ENCODE measurements at places on chromosomes 4 and X.

- DNase-seq: no peak
Observed at GRCh38 chrX:70973221-70973620, 42.3 kb upstream of the SLC7A3 start.

DNA sequence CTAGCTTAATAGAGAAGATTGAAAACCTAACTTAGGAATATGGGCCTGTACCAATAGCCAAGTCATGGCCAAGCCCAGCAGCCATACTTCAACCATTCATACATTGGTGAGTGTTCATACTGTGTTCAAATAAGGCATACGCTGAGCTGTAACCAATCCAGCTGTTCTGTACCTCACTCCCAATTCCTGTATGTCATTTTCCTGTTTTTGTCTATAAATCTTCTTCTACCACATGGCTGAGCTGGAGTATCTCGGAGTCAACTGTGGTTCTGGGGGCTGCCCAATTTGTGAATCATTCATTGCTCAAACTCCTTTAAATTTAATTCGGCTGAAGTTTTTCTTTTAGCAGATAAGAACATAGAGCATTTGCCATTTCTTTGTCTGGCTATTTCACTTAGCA, 195.3 kb upstream of the ANKRD50 start:
- DNase-seq: no peak

- no peak for DNase-seq
Observed at GRCh38 chr4:40244606-40245005, 47.8 kb downstream of the RHOH start.

GRCh38 chr4:145681956-145682355, 2.0 kb downstream of the C4orf51 start:
- no peak for DNase-seq

- DNase-seq: no peak
Observed at GRCh38 chrX:26783512-26784225, 567.7 kb downstream of the MAGEB5 start.

DNA sequence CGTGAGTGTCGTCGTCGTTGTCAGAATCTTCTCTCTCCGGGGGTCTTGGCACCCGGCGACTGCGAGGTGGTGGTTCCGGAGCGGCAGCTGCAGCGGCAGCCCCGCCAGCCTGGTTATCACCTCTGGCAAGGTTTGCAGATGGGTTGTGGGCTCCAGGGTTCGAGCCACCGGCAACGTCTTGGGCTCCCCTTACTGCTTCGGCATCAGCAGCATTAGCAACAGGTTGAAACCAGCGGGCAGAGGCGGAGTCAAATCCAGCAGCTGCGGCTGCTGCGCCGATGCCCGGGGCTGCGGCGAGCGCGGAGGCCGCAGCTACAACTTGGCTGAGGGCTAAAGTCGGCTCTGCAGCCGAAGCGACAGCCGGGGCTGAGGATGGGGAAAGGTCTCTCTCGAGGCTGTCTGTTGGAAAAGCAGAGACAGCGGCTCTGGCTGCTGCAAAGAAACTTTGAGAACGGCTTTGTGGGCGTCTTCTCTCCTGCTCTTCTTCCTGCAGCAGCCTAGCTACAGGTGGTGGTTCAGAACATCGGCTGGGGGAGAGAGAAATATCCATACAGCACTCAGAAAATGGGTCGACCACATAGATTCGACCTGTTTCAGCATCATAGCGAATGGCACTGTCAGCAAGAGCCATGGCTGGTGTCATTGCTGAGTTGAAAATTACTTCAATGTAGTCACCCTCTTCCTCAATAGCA, 3.6 kb downstream of the IRS4 start:
- no peak for DNase-seq

DNA sequence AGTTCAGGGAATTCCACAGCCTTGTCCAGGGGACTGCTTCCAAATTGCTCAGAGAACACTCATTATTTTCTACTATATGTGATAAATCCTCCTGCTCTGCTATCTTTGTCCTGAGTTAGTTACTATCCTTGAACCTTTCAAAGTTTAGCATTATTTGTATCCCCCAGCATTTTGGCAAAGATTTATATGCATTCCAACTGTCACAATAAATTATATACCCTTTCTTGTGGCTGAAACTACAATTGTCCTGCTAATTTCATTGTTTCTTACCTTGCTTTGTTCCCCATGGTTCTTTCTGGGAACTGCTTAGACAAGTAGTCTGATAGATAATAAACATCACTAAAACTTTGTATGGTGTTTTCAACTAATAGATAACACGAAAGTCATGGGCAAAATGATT, 40.5 kb downstream of the TECRL start:
- no peak for DNase-seq

DNA sequence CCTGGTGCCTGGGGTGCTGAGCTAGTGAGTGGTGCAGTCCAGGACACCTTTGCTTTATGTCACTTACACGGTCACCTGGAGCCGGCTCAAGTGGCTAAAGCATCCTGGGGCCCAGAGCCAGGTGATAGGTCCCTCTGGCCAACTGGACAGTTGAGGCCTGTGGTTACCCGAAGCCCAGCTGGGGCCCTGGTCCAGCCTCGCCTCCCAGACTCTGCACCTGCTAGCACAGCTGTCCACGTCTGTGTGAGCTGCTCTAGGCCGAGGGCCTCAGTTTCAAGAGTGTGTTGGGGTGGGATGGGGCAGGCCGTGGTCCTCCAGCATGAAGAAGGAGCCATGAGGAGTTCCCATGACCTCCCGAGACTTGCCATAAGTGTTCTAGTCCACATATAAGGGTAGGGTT, 7.7 kb upstream of the ADD1 start:
- no peak for DNase-seq

GRCh38 chrX:114065577-114066223, 518.2 kb upstream of the HTR2C start:
- DNase-seq: no peak

DNA sequence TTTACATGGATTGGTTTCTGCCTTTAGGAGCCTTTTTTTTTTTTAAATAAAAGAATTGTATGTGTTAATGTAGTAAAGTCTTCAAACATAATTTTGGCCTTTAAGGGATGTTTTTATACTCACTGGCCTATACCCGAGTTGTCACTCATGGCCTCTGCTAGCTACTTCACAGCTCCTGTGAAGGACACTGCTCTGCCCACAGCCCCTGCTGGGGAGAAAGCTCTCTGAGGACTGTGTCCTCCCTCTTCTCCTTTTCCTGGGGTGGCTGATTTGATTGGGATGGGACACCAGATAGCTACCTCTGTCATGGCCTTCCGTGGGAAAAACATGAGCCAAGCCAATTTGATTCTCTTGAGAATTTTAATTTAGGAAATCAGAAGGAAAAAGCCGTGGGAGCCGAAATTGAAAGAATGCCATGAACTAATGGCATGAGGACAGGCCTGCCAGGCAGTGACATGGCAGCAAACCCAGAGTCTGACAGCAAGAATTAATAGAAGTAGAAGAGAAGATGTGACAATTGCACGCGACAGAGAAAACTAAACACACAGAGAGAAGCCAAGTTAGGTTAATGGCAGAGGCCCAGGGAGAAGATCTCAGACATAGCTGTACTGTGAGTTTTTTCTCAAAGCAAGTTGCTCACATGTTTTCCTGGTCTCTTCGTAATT, 81.4 kb downstream of the ARHGAP10 start:
- no peak for DNase-seq

- no peak for DNase-seq
Observed at GRCh38 chr4:118770741-118771187, 65.2 kb downstream of the SEC24D start.

GRCh38 chr4:8422327-8422726, 18.2 kb downstream of the ACOX3 start:
- DNase-seq: no peak

GRCh38 chrX:140132937-140133336, 167.6 kb upstream of the CXorf66 start:
- no peak for DNase-seq

DNA sequence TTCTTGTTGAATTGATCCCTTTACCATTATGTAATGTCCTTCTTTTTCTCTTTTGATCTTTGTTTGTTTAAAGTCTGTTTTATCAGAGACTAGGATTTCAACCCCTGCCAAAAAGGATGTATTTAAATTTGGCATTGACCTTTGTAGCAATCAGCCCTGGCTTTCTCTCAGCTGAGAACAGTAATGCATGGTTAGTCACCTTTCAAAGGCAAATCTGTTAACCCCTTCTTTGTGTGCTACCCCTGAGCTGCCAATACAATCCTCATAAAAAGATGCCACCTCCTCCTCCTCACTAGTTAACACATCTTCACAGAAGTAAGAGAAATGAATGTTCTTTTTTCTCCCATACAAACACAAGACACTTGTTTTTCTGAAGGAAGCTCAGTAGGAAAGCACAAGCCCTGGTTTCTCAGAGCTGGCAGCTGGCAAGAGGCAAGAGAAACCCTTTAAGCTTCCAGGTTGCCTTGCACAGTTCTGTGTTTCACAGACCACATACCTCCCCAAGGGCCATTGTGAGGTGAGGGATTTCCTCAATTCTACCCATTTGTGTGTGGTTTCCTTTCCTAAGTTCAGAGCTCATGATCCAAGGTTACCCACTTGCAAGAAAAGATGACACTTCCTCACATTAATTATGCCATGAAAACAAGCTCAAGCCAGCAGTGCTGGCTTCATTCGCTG, 122.6 kb downstream of the RCHY1 start:
- DNase-seq: no peak
